ENCODE measurements at places on chromosomes 6 and 20.

- DNase-seq, result no peak
These were observed 28.0 kb upstream of the SYNJ2 start for GRCh38 chr6:157953580-157954091.

DNA sequence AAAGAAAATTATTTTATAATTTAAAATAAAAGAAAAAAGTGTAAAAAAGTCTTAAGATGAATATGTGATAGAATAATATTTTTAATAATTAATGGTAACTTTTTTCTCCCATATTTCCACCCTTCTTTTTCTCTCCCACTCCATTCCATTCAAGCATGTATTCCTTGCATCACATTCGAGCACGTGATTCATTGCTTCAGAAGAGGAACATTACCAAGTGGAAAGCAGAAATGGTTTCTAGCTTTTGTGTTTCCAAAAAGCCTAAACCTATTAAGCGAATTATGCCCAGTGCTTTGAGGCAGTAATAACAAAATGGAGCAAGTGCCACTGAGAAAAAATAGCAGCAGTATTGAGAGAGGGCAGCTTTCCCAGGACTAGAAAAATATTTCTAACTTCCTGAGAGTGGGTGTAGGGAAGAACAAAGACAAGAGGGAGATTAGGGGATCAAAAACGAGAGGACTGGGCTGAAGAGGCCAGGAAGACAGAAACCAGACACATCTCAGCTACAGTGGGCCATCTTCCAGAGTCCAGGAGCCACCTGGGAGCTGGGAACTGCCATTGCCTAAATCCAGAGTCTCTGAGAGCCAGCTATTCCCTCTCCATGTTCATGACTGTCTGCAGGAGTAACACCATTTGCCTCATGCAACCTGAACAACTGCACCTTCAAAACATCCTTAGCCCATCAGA is 15.0 kb upstream of the AKIRIN2 start:
- no peak for DNase-seq

- DNase-seq, result no peak
These were observed 15.2 kb downstream of the NINL start for GRCh38 chr20:25570148-25570530.

- no peak for DNase-seq
These were observed 121.3 kb downstream of the KIF16B start for GRCh38 chr20:16451982-16452381.

DNA sequence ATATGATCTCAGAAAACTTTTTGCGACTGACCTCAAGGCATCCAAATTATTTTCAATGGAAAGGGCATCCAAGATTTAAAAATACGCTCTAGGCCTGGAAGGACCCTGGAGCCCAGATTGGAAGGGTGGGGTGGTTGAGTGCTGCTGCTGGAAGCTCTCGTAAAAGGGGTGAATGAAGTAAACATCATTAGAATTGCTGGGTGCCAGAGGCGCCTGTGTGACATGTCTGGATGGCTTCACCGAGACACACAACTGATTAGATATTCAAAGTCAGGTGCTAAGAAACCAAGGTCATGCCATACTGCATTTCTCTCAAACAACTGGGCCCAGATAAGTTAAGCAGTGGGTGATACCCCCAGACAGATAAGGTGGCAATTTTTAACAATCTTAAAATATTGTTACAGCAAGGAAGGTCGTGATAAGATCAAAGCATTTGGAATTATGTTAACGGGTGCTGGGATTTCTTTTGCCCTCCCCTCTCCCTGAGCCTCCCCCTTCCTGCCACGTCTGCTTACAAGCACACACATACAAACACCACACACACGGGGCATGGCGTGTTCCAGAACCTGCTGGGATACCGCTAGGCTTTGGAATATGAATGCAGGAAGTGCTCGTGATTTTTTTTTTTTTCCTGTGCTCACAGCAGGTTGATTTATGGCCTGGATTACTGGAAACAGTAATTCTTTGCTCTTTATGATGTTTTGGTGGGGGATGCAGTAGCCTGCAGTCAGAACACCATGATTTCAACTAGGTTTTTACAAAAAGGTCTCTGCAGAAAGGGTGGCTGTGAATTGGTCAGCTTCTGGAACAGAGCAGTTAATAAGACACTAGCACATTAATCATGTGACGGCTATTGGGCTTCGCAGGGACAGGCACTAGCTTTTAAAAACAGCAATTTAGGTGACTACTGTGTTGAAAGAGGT is 551.2 kb downstream of the QKI start:
- DNase-seq, result no peak

DNA sequence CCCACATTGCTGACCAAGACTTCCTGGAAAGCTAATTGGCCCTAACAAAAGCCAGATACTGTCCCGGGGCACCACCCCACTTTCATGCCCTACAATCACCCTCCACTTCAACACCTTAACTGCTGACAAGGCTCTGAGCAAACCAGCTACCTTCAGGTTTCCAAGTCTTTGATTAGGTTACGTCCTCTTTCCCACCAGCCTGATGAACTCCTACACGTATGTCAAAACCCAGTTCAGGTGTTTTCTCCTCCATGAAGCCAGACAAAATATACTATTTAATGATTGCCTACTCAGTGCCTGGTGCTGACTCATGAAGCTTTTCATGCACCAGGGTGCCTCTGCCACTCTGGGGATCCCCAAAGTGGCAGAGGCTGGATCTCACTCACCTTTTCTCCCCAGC is 58.6 kb downstream of the CDH22 start:
- no peak for DNase-seq
